Esophagus mucosa (tissue), 1 donor: ENCODE measurements at places on chromosomes 12 and 14. TPM values are rescaled to one million over a fixed set of nuclear protein-coding genes. Genes with fewer than 3 reads are reported as not detected.

DNA sequence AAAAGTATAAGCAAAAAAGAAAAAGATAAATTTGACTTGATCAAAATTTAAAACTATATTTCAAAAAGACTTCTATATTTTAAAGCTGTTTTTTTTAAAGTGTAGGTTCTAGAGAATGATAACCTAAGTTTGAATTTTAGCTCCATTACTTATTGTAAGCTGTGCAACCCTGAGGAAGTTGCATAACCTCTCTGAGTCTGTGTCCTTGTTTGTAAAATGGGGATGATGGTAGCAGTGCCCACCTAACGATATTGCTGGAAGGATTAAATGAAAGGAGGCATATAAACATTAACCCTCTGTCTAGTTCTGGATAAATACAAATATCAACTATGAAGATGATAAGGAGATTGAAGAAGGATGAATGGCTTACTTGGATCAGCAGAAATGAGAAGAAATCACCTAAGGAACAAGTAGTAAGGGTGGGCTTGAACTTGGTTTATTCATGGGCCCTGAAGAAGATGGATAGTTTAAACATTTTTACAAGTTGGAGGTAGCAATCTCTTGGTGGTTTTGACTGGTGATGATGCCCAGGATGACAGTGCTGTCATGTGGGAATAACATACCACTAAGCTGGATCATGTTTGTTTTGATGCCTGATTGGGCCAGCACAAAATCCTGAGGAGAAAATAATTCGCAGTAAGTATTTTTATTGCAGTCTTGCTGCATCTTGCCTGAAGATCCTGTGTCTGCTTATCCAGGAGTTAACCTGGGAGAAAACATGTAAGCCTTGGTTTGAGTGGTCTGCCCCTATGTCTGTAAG is 35.0 kb downstream of the TXNRD1 start:
- no peak for ATAC-seq

DNA sequence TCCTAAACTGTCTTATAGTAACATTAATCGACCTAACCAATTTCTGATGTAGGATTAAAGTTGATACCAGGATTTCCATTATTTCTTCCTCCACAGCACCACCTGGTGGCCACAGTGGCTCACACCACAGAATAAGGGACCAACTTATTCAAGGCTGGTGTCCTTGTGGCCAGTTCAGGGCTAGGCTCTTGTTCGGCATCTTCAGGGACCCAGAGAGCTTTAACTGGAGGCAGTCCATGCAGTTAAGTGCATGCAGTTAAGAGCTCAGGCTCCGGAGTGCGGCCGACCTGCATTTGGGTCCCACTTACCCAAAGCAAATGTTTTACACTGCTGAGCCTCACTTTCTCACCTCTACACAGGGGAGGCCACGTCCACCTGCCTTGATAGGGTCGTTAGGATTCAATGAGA is 42.0 kb upstream of the GPR68 start:
- peak; percentile 74 for ATAC-seq

DNA sequence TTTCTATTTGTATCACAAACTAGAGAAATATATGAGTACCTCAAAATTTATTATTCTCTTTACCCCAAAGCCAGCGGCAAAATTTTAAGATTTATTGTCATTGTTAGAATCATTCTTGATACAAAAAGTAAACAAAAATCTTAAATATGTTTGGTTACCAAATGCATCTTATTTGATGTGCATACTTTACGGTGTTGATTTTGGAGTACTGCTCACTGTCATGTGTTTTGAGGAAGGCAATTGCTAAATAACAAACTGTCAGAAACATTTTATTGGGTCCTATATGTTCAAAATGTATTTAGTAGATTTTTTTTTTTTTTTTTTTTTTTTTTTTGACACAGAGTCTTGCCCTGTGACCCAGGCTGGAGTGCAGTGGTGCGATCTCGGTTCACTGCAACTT is 124.9 kb downstream of the PTPRR start:
- ATAC-seq, result no peak

CEP83 gene
- 11.3 TPM for total RNA-seq

- no peak for ATAC-seq
Observed at GRCh38 chr12:67062193-67062592, 207.0 kb upstream of the CAND1 start.

PROX2 gene
- not detected for total RNA-seq

GRCh38 chr12:123140676-123141614 is 9.9 kb downstream of the PITPNM2 start:
- ATAC-seq, result no peak
